Smooth muscle cell of trachea (primary cell): ENCODE measurements at places on chromosomes 1 and 21. TPM values are rescaled to one million over a fixed set of nuclear protein-coding genes. Genes with fewer than 3 reads are reported as not detected.

Gene SPATA21
- total RNA-seq: 0.17 TPM in 1 of 2 replicates, not detected in the other

Gene PODN
- total RNA-seq: 34.8 and 87.5 TPM in 2 replicates

Gene LCE2B
- total RNA-seq: not detected in 2 replicates

Gene TMEM35B
- total RNA-seq: 35.9 and 39.0 TPM in 2 replicates

Gene KRTAP13-4
- not detected in 2 replicates for total RNA-seq

Gene TSACC
- 0.33 TPM in 1 of 2 replicates, not detected in the other for total RNA-seq

Gene XCL1
- not detected in 2 replicates for total RNA-seq

Gene RHBDL2
- total RNA-seq: 0.73 and 0.83 TPM in 2 replicates

Gene SLC30A2
- total RNA-seq: not detected in 2 replicates

Gene CRYAA
- total RNA-seq: not detected in 2 replicates

Gene OR2T6
- not detected in 2 replicates for total RNA-seq

Gene LGR6
- total RNA-seq: not detected in 2 replicates

Gene FABP3
- total RNA-seq: 39.5 and 109 TPM in 2 replicates

Gene PCSK9
- total RNA-seq: 0.50 and 0.87 TPM in 2 replicates

Gene PM20D1
- total RNA-seq: under 0.01 TPM in 1 of 2 replicates, not detected in the other

Gene SAMD11
- 11.1 and 12.7 TPM in 2 replicates for total RNA-seq

Gene DEDD
- 29.4 and 35.9 TPM in 2 replicates for total RNA-seq

Gene TRIM45
- total RNA-seq: 5.1 and 7.3 TPM in 2 replicates

Gene C1orf87
- total RNA-seq: 0.15 TPM in 1 of 2 replicates, not detected in the other

Gene GJB5
- total RNA-seq: 0.15 TPM in 1 of 2 replicates, not detected in the other

Gene CLDN17
- total RNA-seq: not detected in 2 replicates

Gene LORICRIN
- not detected in 2 replicates for total RNA-seq

Gene NAV1
- 42.3 and 52.6 TPM in 2 replicates for total RNA-seq

Gene DPYD
- total RNA-seq: 86.5 and 116 TPM in 2 replicates

Gene SLC25A24
- total RNA-seq: 42.3 and 55.1 TPM in 2 replicates

Gene AMPD1
- total RNA-seq: not detected in 2 replicates

Gene OR2L2
- total RNA-seq: under 0.01 TPM in 1 of 2 replicates, not detected in the other

Gene NR5A2
- 0.15 TPM in 1 of 2 replicates, not detected in the other for total RNA-seq

Gene SLC25A34
- 0.58 and 2.6 TPM in 2 replicates for total RNA-seq

Gene PLA2G2D
- not detected in 2 replicates for total RNA-seq
